ENCODE measurements at places on chromosomes 7 and 10.
A peak's percentile ranks its signal among the peaks of the same experiment; 100 is the strongest.

- peak; percentile 64 for DNase-seq
Observed at GRCh38 chr7:148914208-148914777, 30.2 kb upstream of the EZH2 start.

- DNase-seq: no peak
Observed at GRCh38 chr7:152673897-152674296, 2.0 kb downstream of the XRCC2 start.

- no peak for DNase-seq
Observed at GRCh38 chr10:131842351-131843088, 58.3 kb upstream of the PPP2R2D start.

DNA sequence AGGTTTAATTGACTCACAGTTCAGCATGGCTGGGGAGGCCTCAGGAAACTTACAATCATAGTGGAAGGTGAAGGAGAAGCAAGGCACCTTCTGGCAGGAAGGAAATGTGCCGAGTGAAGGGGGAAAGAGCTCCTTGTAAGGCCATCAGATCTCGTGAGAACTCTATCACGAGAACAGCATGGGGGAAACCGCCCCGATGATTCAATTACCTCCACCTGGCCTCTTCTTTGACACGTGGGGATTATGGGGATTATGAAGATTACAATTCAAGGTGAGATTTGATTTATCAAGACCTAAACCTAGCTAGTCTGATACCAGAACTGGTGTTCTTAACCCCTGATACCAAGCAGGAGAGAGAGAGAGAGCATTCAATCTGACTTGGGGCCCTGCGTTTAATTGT lies 258.7 kb downstream of the PTEN start:
- DNase-seq: no peak

DNA sequence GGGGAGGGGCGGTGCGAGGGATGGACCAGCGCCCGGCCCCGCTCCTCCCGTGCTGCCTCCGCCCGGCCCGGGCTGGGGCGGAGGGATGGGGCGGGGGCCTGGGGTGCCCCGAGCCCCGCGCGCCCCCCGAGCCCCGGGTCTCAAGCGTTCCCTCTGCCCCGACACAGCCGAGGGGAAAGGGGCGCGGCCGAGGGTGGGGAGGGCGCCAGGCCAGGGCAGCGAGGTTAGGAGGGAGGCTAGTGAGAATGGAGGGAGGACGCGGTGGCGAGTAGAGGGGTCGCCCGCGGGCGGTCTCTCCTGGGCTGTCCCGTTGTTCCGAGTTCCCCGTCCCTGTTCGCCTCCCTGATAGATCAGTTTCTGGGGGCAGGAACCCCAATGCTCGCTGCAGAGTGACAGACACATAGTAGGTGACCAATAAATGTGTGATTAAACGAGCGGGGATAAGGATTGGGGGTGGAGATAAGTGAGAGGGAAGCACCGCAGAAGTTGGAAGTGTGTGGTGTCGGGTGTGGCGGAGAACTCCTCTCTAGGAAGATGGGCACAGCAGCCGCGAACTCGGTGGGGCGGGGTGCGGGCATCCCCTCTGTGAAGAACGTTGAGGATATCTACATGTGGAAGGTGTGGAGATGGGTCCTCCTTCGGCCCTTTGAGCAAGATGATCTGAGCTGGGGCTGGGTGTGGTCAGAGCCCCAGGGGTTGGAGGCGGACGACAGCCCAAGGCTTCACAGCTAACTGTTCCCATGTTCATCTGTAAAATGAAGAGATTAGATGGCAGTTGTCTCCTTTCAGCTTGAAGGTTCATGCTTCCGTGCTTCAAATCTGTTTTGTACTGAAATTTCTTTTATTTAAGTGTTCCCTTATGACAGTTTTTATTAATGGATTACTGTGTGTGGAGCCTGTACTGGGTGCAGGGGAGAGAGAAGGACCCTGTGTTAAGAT lies 580 bp downstream of the ZNF775 start:
- DNase-seq: no peak

DNA sequence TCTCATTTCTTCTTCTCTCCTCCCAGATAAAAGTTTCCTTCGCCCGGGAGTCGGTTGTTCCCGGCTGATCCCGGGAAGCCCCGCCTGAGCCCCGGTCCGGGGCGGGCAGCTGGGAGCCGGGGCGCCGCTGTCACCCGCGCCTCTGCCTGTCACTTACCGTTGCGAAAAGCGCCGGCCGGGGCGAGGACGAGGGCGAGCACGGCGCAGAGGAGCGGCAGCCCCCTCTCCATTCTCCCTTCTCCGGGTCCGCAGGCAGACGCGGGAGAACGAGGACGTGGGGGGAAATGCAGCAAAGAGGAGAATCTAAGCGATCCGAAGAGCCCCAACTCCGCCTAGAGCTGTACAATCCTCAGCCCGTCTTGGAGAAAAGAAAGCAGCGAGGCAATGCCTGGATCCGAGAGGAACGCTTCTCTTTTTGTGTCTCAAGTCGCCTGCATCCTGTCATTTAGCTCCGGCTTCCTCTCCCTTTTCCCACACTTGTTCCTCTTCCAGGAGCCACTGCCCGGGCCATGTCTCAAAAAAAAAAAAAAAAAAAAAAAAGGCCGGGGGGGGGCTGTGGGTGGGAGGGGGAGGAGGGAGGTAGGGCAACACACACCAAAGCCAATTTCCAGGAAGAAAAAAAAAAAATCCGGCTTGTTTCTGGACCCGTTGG lies at the start of gene NRP1:
TSS of gene NRP1 (minus strand) at position 515 of the 652 bp plus-strand sequence. CDS start at position 230, 285 bp downstream.
- DNase-seq: no peak

DNA sequence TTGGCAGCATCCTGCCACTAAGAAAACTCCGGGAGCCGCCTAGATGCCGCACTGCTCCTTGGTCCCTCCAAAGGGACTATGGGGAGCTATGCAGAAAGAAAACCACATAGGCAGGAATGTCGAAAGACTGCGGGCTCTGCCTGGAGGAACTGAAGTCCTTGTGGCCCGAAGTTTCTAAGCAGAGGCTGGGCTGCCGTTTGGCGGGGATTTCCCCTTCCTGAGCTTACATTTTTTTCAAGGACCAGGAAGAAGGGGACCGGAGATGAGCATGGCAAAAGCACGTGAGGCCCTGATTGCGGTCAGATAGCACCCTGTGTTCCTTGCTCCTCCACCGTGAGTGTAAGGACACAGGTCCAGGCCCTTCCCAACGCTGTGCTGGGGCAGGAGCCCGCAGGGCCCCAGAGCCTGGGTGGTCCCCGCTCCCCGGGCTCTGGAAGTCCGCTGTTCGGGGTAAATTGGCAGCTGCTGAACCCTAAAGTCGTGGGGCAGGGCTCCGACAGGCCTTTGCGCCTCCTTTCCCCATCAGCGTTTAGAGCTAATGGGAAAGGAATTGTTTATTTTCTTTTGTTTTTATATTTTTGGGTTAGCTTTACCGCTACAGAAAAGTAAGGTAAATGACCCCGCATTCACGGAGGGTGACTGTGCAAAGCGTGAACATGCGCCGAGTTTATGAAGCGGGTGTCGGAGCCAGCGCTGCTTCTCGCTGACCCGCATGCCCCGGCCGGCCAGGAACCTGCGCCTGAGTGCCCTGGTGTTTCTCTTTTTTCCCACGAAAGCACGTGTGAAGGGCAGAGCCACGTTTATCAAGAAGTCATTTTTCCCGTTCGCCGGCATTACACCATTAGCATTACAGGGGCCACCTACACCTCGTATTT lies 356.5 kb upstream of the ZNF32 start:
- DNase-seq: no peak

Data from fibroblast of skin of abdomen (primary cell).